ENCODE measurements at places on chromosomes 11 and 22.

DNA sequence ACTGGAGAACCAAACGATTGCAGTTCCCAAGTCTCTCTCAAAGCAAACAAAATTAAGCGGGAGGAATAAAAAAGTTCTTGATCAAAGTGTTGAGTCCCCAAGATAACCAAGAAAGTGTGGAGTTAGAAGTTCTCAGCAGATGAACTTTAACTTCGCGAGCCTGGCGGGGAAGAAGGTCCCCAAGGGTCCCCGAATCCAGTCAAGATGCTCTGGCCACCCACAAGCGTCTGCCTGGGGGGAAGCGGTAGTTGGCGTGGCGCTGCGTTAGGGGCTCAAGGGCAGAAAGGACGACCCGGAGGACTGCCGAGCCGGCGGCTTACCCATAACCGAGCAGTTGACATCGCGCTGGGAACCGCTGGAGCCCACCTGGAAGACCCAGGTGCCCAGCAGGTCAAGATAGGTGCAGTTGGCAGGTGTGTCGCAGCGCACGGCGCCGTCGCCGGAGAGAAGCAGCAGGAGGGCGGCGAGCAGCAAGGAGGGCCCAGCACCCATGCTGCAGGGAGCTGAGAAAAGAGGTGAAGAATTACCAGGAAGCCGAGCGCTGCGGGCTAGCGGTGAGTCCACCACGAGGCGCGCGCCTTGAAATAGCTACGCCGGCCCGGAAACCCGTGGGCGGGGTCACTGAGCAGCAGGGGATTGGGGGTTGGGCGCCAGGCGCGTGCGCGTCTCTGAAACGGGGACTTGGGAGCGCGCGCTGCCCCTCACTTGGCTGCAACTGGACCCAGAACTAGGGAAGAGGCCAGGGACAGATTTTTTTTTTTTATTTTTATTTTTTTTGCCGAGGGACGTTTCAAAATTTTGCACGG, at the start of gene CTSC:
TSS of gene CTSC (minus strand) at position 556 of the 806 bp plus-strand sequence. CDS start at position 492, 64 bp downstream.
- DNase-seq = peak; percentile 87

DNA sequence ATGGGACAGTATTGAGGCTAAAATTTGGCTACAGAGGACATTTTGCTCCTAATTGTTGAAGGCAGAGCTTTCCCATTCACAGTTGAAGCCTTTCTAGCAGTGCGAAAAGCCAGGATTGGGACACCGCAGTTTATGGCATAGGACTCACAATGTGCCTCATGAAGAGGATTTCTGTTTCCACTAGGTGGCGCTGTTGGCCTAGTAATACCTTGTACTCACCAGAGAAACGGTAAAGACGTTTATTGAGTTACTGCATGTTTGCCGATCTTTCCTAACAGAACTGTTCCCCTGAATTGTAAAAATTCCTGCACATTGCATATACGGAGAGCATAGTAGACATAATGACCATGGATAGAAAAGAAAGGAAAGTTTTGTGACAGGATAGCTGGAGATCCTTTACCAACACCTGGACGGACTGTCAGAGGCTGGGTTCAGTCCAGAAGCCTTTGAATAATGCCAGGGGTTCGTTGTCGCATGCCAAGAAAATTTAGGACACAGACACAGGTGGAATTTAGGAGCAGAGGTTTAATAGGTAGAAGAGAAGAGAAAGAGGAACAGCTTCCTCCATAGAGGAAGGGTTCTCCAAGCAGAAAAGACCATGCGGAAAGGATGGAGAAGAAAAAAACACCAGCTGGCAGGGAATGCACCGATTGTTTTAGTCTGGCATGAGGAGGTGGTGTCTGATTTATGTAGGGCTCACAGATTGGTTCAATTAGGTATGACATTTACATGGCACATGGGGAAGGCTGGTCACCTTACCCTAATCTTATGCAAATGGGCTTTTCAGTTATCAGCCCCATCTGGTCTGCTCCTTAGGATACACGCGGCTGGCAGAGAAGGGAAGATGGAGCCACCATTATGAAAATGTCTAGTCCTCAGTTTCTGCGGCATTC, 10.8 kb upstream of the OR51D1 start:
- DNase-seq = no peak

- DNase-seq = no peak
Observed at GRCh38 chr11:73241300-73241699, 23.2 kb downstream of the P2RY2 start.

DNA sequence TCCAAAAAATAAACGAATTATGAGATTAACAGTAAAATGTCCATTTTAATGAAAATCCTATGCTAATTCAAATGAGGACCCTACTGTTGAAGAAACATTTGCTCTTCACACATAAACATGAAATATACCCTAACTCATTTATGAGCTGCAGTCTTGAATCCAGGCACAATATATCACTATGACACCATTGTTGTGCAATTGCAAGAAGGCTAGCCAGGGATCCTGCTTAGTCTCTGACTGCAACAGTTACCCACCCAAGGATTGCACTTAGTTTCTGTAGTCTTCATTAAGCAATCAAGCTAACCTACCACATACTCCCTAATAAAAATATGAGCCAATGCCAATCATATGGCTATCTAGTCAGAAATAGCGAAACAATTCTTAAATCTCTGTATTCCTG, 981.0 kb upstream of the FAT3 start:
- DNase-seq = no peak

- DNase-seq = no peak
Observed at GRCh38 chr11:47531666-47532065, 21.3 kb downstream of the CELF1 start.

GRCh38 chr11:15742626-15743519, 613.5 kb downstream of the SOX6 start:
- no peak for DNase-seq

GRCh38 chr11:57263351-57263750, 26.3 kb upstream of the APLNR start:
- DNase-seq = no peak

- DNase-seq = no peak
Observed at GRCh38 chr11:78690352-78690987, 115.8 kb upstream of the NARS2 start.

GRCh38 chr11:14819596-14819995, 72.4 kb downstream of the CYP2R1 start:
- DNase-seq = no peak

All from activated gamma-delta T cell treated with anti-CD3 and anti-CD28 coated beads, Interleukin-2, amount 50 U/mL, for 16 hours (primary cell).